ENCODE measurements at places on chromosomes 6 and 20.
A peak's percentile ranks its signal among the peaks of the same experiment; 100 is the strongest.

DNA sequence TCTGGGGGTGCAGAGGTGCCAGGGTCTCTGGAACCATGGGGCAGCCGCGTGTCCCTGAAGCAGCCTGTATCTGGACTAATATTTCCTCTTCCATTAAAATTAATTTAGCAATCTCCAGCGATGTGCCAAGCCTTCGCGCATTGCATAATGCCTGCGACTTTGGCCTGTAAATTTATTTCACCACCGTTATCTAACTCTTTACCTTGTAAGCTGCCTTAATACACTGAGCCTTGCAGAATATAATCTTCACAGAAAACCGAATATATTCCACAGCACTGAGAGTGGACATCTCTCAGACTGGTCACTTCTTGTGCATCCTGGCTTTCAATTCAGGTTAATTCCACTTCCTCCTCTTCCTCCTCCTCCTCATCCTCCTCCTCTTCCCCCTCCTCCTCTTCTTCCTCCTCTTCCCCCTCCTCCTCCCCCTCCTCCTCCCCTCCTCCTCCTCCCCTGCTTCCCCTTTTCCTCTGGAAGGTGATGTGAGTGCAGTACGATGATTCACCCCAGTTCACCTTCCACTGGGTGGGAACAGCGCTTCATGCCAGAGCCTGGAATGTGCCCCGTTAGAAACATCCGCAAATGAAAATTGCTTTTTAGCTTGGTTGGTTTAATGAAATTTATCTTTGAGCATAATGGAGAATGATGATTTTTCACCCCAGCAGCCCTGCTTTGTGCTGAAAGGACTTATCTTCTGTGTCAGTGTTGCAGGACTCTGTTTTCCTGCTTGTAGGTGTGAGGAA is 101.4 kb downstream of the CDH4 start:
- DNase-seq, result no peak

GRCh38 chr6:166940643-166941068 is 15.7 kb downstream of the RNASET2 start:
- DNase-seq, result no peak

DNA sequence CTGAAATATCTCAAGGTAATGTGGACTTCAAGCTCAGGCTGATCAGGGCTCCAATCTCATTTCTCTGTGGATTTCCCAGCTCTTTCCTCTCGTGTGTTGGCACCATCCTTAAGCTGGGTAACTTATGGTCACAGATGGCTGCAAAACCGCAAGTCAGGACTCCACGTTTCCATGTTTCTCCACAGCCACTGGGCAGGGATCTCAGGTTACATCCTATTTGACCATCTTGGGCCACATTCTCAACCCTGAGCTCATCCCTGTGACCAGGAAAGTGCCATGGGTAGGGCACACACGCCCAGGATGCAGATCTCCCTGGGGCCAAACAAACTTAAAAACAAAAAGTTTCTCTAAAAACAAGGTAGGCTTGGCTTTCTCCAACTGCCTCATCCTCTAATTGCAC is 15.4 kb downstream of the RPS6KA2 start:
- no peak for DNase-seq

DNA sequence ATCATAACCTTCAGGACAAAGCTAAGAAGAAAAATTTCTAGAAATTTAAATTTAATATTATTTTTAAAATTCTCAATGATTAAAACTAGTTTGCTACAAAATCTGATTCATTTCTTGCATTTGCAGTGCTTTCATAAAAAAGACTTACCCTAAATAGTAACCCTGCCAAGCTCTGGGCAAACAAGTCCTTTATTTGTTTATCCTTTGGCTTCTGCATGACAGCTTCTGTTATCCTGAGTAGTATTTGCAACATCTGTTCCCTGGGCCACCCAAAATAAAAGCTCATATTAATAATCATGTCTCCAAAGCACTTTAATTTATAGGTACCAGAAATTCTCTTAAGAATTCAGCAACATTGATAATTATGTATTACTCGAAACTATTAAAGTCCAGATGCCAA is 101.3 kb downstream of the RALGAPA2 start:
- DNase-seq, result no peak

GRCh38 chr6:4008324-4009047 is 70.5 kb downstream of the FAM217A start:
- peak; percentile 50 for DNase-seq
